ENCODE measurements at places on chromosomes 2 and 18. TPM values are rescaled to one million over a fixed set of nuclear protein-coding genes. Genes with fewer than 3 reads are reported as not detected.

GRCh38 chr2:225920621-225921220 lies 521.2 kb downstream of the NYAP2 start:
- no peak overlapping the region for H3K4me3 ChIP-seq
- no peaks in the 10 kb centered on the region for H3K27me3 ChIP-seq
- H3K4me1 ChIP-seq, result no peaks in the 10 kb centered on the region
- no peak for DNase-seq

RASGRP3 gene
- total RNA-seq, result 1.8 TPM

- no peaks in the 10 kb centered on the region for H3K27me3 ChIP-seq
- H3K4me3 ChIP-seq, result no peak overlapping the region
These were observed 336.1 kb upstream of the SKOR2 start for GRCh38 chr18:47587587-47587986.

AKAIN1 gene
- not detected for total RNA-seq

GRCh38 chr18:61972389-61973264 lies 79.8 kb upstream of the RNF152 start:
- H3K4me3 ChIP-seq, result no peak overlapping the region
- DNase-seq, result no peak
- H3K36me3 ChIP-seq, result no peaks in the 10 kb centered on the region
- no peaks in the 10 kb centered on the region for H3K27me3 ChIP-seq
- no peak overlapping the region for H3K27ac ChIP-seq

GRCh38 chr2:3071685-3072263 lies 305.8 kb downstream of the EIPR1 start:
- H3K27ac ChIP-seq, result no peak overlapping the region
- no peak overlapping the region for H3K4me3 ChIP-seq
- no peaks in the 10 kb centered on the region for H3K27me3 ChIP-seq
- no peaks in the 10 kb centered on the region for H3K4me1 ChIP-seq
- DNase-seq, result no peak

DNA sequence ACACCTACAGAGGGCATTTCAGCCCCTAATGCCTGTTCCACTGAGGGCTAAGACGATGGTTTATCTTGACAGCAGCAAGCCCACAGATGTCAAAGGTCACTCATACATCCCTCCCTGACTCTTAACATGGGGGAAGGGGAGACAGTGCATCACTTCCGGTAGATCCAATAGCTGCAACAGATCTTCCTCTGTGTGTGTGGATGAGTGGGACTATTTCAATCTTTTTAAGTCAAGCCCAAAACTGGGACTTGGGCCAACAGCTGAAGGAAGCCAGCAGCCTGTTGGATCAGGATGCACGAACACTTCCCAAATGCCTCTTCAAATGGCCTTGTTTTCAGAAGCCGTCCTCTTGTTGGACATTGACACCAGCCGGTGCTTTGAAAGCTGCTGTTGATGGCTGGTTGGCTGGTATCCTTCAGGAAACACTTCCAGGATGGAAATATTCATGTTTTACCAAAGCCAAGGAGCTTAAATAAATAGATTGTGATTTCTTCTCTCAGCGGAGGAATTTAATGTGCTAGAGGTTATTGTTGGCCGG lies 59.2 kb downstream of the IL1R2 start:
- H3K27ac ChIP-seq, result no peak overlapping the region
- H3K36me3 ChIP-seq, result no peaks in the 10 kb centered on the region
- no peak overlapping the region for H3K4me3 ChIP-seq
- peaks cover 3% of the 10 kb centered on the region for H3K27me3 ChIP-seq
- DNase-seq, result no peak

- H3K27me3 ChIP-seq, result no peaks in the 10 kb centered on the region
- H3K4me1 ChIP-seq, result no peaks in the 10 kb centered on the region
- H3K36me3 ChIP-seq, result no peaks in the 10 kb centered on the region
- H3K4me3 ChIP-seq, result no peak overlapping the region
- no peak for DNase-seq
These were observed 10.9 kb downstream of the OSBPL1A start for GRCh38 chr18:24386681-24387080.

DNA sequence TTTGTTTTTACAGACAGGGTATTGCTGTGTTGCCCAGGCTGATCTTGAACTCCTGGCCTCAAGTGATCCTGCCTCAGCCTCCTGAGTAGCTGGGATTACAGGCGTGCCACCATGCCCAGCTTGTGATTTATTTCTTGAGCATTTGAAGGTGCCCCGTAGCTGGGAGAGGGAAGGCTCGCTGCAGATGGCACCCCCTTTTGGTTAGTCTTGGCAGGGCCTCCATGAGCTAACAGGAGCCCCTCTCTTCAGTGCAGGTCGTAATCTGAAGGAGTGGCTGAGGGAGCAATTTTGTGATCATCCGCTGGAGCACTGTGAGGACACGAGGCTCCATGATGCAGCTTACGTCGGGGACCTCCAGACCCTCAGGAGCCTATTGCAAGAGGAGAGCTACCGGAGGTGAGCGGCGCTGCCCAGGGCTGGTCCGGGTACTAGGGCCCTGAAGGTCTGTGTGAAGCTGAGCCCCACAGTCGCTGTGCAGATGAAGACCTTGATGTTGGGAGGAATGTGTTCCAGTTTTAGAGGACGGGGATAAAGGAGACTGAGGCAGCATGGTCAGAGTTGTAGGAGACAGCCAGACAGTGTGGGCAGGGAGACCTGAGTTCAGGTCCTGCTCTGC lies 6.7 kb downstream of the ASB1 start:
- H3K4me3 ChIP-seq, result no peak overlapping the region
- H3K27ac ChIP-seq, result no peak overlapping the region
- peaks cover 46% of the 10 kb centered on the region for H3K36me3 ChIP-seq
- no peaks in the 10 kb centered on the region for H3K27me3 ChIP-seq
- H3K4me1 ChIP-seq, result peaks cover 6% of the 10 kb centered on the region

CROCC2 gene
- not detected for total RNA-seq

DNA sequence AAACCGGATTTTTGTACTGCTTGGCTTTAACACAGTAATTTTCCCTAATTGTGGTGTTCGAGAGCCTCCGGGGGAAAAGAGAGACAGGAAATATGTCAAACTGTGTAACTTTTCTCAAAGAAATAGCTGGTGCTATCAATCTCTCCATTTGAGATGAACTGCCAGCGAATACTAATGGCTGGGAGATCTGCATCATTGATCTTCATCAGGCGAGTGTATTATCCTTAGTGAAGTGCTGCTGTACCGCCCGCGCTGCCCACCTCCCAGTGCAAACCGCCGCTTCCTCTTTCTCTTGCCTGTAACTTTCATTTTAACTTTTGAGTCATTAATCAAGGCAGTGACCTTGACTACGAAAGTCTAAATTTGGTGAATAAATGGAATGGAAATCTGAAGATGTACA lies 246.1 kb upstream of the ST6GAL2 start:
- H3K27me3 ChIP-seq, result no peaks in the 10 kb centered on the region
- no peak overlapping the region for H3K27ac ChIP-seq
- H3K4me1 ChIP-seq, result peaks cover 3% of the 10 kb centered on the region
- no peak for DNase-seq
- H3K4me3 ChIP-seq, result no peak overlapping the region

GRCh38 chr2:79191816-79192215 lies 32.3 kb upstream of the REG3A start:
- no peaks in the 10 kb centered on the region for H3K27me3 ChIP-seq
- H3K4me1 ChIP-seq, result no peaks in the 10 kb centered on the region
- no peaks in the 10 kb centered on the region for H3K36me3 ChIP-seq
- no peak for DNase-seq
- no peak overlapping the region for H3K4me3 ChIP-seq
- H3K27ac ChIP-seq, result no peak overlapping the region

TPGS2 gene
- total RNA-seq, result 27.0 TPM

GRCh38 chr2:239160226-239161143 lies 240.3 kb downstream of the HDAC4 start:
- no peak overlapping the region for H3K27ac ChIP-seq
- H3K4me3 ChIP-seq, result no peak overlapping the region
- H3K4me1 ChIP-seq, result peaks cover 27% of the 10 kb centered on the region
- H3K27me3 ChIP-seq, result no peaks in the 10 kb centered on the region
- peaks cover 37% of the 10 kb centered on the region for H3K36me3 ChIP-seq

MAL gene
- total RNA-seq, result 1.8 TPM

Measured in natural killer cell (primary cell).